Activated CD8-positive, alpha-beta memory T cell treated with anti-CD3 and anti-CD28 coated beads for 36 hours (primary cell): ENCODE measurements at places on chromosomes 4 and X. TPM values are rescaled to one million over a fixed set of nuclear protein-coding genes. Genes with fewer than 3 reads are reported as not detected.

The MAGEA1 gene
- not detected for total RNA-seq

The SSX4 gene
- total RNA-seq, result not detected

The OFD1 gene
- total RNA-seq, result 22.9 TPM

The TLR3 gene
- total RNA-seq, result 0.13 TPM

The GAGE12H gene
- not detected for total RNA-seq

The ATOH1 gene
- total RNA-seq, result not detected

The ANXA10 gene
- total RNA-seq, result not detected

The PARM1 gene
- total RNA-seq, result 0.04 TPM

The GEMIN8 gene
- total RNA-seq, result 16.0 TPM

The CCDC149 gene
- total RNA-seq, result not detected

The MTNR1A gene
- total RNA-seq, result not detected

The ETDB gene
- not detected for total RNA-seq

The NALF2 gene
- total RNA-seq, result 0.51 TPM

The SMR3B gene
- total RNA-seq, result not detected

The CYBB gene
- not detected for total RNA-seq

The ACE2 gene
- not detected for total RNA-seq

The DNAAF6 gene
- total RNA-seq, result not detected

The S100G gene
- not detected for total RNA-seq

The CDS1 gene
- total RNA-seq, result 0.06 TPM
